ENCODE measurements at places on chromosomes 3 and 15.

GRCh38 chr15:46251903-46252302 lies 617.1 kb downstream of the SQOR start:
- no peak for DNase-seq

GRCh38 chr3:64327100-64327804 lies 102.0 kb upstream of the PRICKLE2 start:
- DNase-seq = no peak

DNA sequence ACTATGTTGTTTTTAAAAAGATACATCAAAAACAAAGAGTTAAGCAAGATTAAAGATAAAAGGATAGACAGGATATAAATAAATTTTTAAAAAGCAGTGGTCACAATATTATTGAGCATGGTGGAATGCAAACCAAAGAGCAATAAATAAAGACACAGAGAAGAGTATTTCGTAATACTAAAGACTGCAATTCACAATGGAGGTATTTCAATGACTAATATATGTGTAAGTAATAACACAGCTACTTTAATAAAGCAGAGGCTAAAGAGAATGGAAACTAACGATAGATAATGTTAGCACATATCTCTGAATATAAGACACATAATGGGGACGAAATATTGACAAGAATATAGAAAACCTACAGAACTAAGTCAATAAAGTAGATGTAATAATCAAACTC lies 219.6 kb downstream of the WDR72 start:
- DNase-seq = no peak

GRCh38 chr15:47273864-47274263 lies 443.4 kb upstream of the SEMA6D start:
- DNase-seq = no peak

DNA sequence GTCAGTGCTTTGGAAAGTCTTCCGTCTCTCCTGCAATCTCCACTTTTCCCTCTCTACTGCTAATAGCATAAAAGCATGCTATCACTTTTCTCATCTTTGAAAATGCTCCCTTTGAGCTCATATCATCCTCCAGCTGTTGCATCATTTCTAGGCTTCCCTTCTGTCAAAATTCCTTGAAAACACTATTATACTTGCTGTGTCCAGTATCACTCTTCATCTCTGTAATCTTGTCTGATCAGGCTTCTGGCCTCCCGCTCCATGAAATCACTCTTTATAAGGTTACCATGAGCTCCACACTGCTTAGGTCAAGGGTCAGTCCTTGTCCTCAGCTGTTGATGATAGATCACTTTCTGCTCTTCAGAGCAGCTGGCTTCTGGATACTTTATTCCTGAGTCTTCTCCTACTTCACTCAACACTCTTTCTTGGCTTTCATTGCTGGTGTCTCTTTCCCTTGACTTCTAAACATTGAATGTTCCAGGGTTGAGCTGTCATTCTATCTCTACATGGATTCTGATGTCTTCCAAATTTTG lies 50.9 kb upstream of the SPTSSB start:
- no peak for DNase-seq

GRCh38 chr3:42090973-42091731 lies at the start of gene TRAK1:
TRAK1 (plus strand) TSS chr3:42091357; CDS start chr3:42091470, 113 bp downstream.
- DNase-seq = no peak

GRCh38 chr15:57031605-57032004 lies 113.2 kb downstream of the TCF12 start:
- DNase-seq = no peak

DNA sequence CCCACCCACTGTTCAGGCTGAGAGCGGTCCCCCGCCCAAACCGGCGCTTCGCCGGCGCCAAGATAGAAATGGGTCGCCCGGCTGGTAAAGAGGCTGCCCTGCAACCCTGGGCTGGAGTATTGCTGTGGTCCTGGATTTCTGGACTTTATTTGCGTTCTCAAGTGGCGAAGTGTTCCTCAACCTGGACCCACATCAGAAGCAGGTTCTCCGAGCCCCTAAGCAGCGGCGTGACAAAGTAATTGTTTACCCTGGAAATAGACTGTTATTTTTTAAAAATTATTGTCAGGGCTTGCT lies 481 bp upstream of the DYNC1LI1 start:
- no peak for DNase-seq

- DNase-seq = no peak
Measured at GRCh38 chr15:94242257-94242656, 10.9 kb downstream of the MCTP2 start.

DNA sequence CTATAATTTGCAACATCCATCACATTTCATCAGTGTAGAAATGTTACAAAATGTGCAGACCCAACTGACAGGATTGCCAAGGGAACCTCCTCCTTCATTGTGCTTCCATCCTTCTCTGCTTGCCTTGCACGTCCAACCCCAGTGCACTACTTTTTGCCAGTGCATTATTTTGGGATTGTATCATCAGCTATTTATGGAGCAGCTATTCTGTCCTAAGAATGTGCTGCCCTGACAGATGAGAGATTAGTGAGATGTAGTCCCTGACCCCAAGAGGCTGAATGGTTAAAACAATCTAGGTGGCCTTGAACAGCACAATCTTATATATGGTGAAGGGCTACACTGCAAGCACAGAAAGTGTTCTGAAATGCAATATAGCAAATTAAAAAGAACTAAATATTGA lies 935.8 kb downstream of the IGSF11 start:
- DNase-seq = no peak

DNA sequence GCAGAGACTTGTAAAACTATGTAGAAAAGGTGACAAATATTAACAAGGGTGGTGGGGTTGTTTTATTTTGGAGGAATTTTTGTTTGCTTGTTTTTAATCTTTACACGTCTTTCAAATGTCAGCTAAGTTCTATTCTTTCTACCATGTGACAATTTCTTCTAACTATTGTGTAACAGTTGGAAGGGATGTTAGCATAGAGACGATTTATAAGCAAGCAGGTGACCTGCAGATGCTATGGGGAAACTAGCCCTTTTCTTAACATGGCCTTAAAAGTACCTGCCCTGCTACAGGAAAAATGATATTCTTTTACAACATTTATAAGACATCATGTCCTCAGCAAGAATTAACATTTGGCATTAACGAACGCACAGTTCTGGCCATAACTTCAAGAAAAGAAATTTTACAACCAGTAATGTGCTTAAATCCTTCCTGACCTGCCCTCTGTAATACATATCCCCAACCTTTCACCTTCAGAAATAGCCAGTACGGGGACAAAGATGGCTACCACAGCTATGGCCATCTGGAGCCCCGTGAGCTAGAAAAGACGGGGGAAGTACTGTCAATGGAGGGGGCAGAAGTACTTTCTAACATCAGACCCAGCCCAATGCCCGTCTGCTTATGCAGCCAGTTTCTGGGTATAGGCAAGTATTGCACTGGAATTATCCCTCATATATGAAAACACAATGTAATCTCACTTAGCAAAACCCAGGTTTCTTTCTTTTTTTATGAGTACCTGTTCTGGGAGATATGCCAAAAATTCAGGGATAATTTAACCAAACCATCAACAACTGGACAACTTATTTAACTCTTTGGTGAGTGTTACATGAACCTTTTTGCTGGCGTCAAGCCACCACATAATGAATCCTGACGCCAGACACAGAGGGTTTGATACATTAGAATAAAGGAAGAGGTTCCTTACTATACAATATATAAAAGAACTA lies 67.7 kb upstream of the NR2F2 start:
- DNase-seq = no peak

DNA sequence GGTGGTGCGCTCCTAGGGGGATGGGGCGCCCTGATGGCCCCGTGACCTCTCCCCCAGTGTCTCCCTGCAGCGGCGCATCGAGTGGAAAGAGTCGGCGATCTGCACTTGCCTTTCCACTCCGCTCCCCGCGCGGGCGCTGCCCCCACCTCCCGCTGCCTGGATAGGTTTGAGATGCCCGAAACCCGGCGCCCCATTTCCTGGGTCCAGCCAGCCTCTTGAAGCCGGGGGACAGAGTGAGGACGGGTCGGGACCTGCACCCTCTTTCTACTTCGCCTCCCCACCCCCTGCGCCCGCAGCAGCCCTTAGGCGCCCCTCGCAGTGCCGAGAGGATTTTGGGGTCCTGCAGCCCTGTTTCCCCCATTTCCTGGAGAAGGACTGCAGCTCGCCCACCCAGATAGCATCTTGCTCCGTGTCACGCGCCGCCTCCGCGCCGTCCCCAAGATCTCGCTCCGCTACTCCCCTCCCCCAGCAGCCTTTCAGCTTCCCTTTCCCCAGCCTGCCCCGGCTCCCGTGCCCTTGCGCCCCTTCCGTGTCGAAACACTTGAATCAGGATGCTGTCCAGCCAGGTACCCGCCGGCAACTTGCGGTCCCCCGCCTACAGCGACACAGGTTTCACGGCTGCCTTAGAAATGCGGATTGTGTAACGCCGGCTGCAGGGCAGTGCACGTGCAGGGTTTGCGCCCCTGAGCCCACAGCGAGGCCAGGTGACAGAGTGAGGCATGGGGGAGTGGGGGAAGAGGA lies 519 bp downstream of the ABHD6 start:
- DNase-seq = no peak

GRCh38 chr3:159779883-159780282 lies 208.8 kb upstream of the IL12A start:
- DNase-seq = no peak

GRCh38 chr3:30493911-30494311 lies 112.5 kb upstream of the TGFBR2 start:
- no peak for DNase-seq

DNA sequence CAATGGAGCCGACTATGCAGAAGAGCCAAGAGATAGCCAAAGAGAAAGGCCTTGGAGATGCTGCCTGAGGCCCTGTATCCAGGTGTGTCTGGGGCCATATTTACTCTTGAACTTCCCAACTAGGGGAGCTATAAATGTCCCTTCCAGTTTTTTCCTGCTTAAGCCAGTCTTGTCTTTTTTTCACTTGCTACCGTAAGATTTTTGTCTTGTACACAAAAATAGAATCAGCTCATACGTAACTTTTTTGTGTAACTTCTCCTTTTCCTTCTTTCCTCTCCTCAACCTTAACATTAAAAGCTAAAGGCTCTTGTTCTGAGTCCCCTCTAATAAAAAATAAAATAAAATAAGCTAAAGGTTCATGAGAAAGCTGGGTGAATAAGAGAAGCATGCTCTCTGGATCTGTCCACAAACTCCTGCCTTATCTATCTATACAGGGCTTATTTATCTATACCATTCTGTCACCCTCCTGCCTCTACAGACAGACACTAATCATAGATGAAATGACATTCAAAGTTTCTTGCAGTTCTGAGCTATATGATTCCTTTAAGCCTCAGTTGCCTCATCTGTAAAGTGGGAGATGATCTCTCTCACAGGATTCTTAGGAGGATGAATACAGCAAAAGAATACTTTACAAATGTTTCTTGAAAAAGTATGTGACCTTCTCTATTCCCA lies 4.6 kb downstream of the SUMF1 start:
- no peak for DNase-seq

DNA sequence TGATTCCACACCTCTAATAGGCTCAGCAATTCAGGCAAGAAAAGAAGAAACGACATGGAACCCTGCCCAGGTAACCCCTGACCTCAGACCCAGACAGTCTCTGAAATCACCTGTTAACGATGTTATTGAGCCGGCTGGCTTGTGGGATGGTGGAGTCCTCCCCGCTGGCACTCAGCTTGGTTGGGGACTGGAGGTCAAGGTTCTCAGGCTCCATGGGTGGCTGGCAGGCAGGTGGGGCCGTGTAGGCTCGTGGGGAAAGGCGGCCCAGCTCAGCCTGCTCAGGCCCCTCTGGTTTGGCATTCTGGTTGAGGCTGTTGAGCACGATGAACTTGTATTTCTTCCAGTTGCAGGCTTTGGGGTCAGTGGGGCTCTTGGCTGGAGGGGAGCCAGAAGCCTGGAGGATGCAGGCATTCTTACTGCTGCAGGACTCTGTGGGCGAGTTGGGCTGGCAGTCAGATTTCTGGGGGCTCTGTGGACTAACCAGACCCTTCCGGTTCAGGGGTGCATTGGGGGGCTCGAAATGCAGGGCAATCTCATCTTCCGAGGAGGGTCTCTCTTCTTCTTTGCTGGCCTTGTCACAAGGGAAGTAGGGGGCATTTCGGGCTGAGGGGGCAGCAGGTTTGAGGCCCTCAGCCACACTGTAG lies 16.2 kb downstream of the BCL6 start:
- no peak for DNase-seq

- DNase-seq = no peak
Measured at GRCh38 chr3:23826382-23827064, 20.8 kb downstream of the UBE2E1 start.

- no peak for DNase-seq
Measured at GRCh38 chr3:195443391-195443989, 670 bp upstream of the ACAP2 start.

DNA sequence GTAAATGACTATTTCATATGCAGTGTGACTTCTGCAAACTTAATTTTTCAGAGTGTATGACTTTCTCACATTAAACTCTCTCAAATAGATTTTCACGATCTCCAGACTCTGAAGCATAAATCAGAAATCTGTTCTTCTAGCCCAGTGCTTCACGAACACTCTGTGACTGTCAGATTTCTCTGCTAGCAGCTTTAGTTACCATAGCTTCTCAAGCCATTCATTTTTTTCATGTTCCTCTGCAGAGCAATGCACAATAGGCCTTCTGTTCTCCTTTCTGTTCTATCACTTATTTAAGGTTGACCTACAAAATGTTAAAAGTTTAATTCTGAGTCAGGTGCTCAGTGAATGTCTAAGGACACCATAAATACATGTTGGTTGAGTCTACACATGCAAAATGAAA lies 1102.2 kb downstream of the TUSC7 start:
- DNase-seq = no peak

GRCh38 chr3:170062769-170063168 lies 25.0 kb downstream of the GPR160 start:
- DNase-seq = no peak

GRCh38 chr3:24521420-24522145 lies 26.9 kb upstream of the THRB start:
- DNase-seq = no peak

DNA sequence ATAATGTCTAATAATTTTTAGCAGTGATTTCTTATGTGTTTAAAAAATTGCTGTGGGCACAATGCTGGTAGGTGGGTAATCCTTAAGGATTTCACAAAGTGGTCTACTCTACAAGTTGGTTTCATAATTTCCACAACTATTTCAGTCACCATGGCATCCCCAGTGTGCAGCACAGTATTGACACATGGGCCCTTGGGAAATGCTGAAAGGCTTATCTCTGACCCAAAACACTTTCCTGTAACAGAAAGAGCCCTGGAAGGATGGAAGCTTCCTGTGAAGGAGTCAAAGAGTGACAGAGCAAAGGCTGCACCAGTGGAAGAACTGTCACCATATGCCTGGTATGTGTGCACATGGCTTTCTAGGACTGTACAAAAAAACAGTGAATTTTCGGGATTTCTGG lies 153.7 kb downstream of the ANO10 start:
- DNase-seq = no peak

DNA sequence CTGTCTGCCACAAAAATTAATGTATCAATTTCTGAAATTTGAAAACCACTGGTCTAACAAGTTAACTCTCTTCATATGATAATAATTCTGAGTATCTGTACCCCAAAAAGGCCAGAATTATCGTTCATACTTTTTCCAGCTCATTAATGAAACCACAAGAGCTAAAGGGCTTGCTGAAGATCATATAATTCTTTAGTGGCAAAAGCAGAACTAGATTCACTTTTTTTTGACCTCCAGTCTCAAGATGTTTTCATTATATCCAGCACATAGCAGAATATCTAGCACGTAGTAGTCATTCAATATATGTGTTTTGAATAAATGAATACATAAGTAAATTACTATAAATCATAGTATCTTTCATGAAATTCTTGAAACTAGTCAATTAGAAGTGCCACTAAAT lies 246.7 kb upstream of the KCNH8 start:
- no peak for DNase-seq

Data from stimulated activated CD8-positive, alpha-beta memory T cell treated with anti-CD3 and anti-CD28 coated beads, Interleukin-15, amount 100 ng/mL, for 4 hours (primary cell).